ENCODE measurements at places on chromosomes 4 and X. TPM values are rescaled to one million over a fixed set of nuclear protein-coding genes. Genes with fewer than 3 reads are reported as not detected.

Gene BEND4
- 0.22 TPM for total RNA-seq

Gene APLN
- total RNA-seq: 0.31 TPM

Gene PFKFB1
- total RNA-seq: 0.31 TPM

Gene TGIF2LX
- total RNA-seq: not detected

Gene BCOR
- 33.9 TPM for total RNA-seq

Gene CDX4
- total RNA-seq: not detected

Gene ZNF41
- 12.7 TPM for total RNA-seq

Gene EFHC2
- 6.4 TPM for total RNA-seq

Gene PABPC5
- total RNA-seq: 1.9 TPM

Gene GYPB
- total RNA-seq: not detected

Gene SNCA
- 8.4 TPM for total RNA-seq

Gene FDCSP
- 0.50 TPM for total RNA-seq

Gene TASL
- 1.8 TPM for total RNA-seq

Gene IL13RA1
- total RNA-seq: 79.8 TPM

Gene PCDH18
- total RNA-seq: 10.1 TPM

Gene INTU
- total RNA-seq: 8.3 TPM

Gene PHEX
- total RNA-seq: 0.25 TPM

Gene SPANXN4
- not detected for total RNA-seq

Gene ACOX3
- total RNA-seq: 21.7 TPM

Gene ATP8A1
- total RNA-seq: 27.4 TPM

Gene ARHGEF6
- total RNA-seq: 15.8 TPM

Gene MAP7D2
- 0.76 TPM for total RNA-seq

Gene GLRA2
- total RNA-seq: not detected

Gene UGT2B10
- total RNA-seq: not detected

Gene TEX13D
- not detected for total RNA-seq

Gene CDS1
- total RNA-seq: 18.8 TPM

Gene NR0B1
- 0.16 TPM for total RNA-seq

Gene SLC2A9
- total RNA-seq: 47.6 TPM

Gene HSFX3
- not detected for total RNA-seq

Gene NXF2
- total RNA-seq: not detected

Gene C4orf50
- 0.16 TPM for total RNA-seq

Gene PHOX2B
- total RNA-seq: not detected

Gene USP17L30
- not detected for total RNA-seq

Gene PRDM5
- total RNA-seq: 9.1 TPM

Gene VCX3A
- total RNA-seq: not detected

Gene ZNF280C
- 5.0 TPM for total RNA-seq

Gene SOWAHB
- 5.0 TPM for total RNA-seq

Gene F11
- 1.5 TPM for total RNA-seq

Gene DSPP
- total RNA-seq: not detected

Gene DCAF12L2
- total RNA-seq: 0.41 TPM

Gene GABRG1
- not detected for total RNA-seq

Gene TCEAL6
- not detected for total RNA-seq

Gene ATOH1
- total RNA-seq: not detected

Gene L1CAM
- total RNA-seq: 71.9 TPM

Gene PDE6B
- total RNA-seq: 10.7 TPM

Gene FATE1
- not detected for total RNA-seq

Gene CT83
- total RNA-seq: not detected

Gene CSN2
- not detected for total RNA-seq

Gene RS1
- 0.44 TPM for total RNA-seq

Gene GPR119
- not detected for total RNA-seq

Gene SPANXA2
- not detected for total RNA-seq

Gene SLC49A3
- 18.2 TPM for total RNA-seq

Gene HTATSF1
- total RNA-seq: 36.8 TPM

Gene FGFBP2
- total RNA-seq: 0.72 TPM

Gene ASB12
- total RNA-seq: not detected

Gene RCHY1
- 40.2 TPM for total RNA-seq

Gene UPF3B
- total RNA-seq: 6.0 TPM

Gene HSPA4L
- total RNA-seq: 13.5 TPM

Gene KIAA1210
- total RNA-seq: 0.03 TPM

Measured in kidney (tissue), 22 donors.